ENCODE measurements at places on chromosomes 3 and 15.

DNA sequence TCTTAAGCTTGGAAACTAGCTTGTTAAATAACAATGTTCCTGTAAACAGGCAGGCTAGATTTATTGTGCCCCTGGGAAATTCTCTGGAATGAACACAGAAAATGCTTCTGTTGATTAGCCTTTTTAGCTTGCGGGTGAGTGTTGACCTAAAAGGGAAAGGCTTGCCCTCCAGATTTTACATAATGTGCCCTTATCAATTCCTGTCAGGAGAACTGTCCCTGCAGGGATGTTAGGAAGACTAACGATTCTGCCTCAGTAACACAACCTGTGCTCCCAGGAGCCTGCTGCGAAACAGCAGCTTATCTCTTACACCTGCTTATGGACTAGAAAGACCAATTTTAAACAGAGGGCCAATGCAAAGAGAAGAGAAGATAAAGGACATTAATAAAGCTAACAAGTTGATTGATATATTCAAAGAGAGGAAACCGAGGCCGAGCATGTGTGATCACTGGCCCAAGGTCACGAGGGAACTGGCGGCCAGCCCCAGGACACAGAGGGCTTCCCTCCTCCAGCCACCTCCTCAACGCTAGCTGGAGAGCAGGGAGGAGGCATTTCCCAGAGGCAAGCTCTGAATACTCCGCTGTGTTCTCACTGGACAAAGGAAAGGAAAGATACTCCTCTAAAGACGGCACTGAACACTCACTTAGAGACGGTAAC lies 48.4 kb upstream of the TJP1 start:
- peak; percentile 56 for DNase-seq

- no peak for DNase-seq
Observed at GRCh38 chr15:48414015-48414414, 82.8 kb downstream of the DUT start.

- peak; percentile 17 for DNase-seq
Observed at GRCh38 chr15:55031727-55032126, 165.0 kb downstream of the RSL24D1 start.

DNA sequence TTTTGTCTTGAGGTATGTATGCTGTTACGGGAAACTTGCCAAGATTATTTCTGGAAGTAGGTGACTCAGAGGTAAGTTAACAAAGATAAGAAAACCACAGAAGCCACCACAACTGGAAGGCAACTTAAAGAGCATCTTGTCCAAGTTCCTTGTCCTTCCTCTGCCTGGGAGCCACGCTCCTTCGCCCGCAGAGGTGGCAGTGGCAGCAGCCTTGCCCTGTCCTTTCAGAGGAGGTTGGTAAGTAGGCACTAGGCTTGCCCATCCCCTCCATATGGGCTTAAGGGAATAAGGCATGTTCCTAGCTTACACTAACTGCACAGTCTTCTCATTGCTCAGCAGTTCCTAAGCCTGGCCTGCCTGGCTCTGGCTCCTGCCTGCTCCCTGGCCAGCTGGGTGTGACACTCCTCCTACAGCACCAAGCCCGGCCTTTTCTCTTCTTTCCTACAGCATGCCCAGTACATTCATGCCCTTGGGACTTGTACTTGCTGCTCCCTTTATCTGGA lies 48.0 kb upstream of the RAB6B start:
- no peak for DNase-seq

DNA sequence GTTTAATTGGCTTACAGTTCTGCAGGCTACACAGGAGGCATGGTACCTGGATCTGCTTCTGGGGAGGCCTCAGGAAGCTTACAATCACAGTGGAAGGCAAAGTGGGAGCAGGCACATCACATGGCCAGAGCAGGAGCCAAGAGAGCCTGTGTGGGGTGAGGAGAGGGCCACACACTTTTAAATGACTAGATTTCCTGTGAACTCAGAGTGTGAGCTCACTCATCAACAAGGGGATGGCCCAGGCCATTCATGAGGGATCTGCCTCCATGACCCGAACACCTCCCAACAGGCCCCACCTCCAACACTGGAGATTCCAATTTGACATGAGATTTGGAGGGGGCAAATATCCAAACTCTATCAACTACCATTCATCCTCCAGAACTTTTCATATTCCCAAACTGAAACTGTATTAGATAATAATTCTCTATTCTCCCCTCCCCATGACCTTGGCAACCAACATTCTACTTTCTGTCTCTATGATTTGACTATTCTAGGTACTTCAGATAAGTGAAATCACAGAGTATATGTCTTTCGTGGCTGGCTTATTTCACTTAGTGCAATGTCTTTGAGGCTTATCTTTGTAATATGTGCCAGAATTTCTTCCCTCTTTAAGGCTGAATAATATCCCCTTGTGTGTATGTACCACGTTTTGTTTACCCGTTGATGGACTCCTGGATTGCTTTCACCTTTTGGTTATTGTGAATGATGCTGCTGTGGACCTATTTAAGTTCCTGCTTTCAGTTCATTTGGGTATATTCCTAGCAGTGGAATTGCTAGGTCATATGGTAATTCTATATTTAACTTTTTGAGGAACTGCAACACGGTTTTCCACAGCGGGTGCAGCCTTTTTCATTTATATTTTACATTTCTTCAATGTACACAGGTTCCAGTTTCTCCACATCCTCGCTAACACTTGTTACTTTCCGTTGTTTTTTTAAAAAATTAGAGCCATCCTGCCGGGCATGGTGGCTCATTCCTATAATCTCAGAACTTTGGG lies 43.8 kb downstream of the TKT start:
- no peak for DNase-seq

DNA sequence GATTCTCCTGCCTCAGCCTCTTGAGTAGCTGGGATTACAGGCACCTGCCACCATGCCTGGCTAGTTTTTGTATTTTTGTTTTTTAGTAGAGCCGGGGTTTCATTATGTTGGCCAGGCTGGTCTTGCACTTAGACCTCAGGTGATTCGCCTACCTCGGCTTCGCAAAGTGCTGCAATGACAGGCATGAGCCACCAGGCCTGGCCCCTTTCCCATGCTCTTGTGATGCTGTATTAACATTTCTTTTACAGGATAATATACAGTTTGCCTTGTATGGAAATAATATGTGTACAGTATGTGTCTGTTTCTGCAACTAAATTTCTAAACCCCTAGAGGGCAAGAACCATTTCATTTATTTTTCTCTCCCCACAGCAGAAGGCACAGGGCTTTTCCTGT lies 37.8 kb downstream of the SCG5 start:
- DNase-seq = no peak

GRCh38 chr3:130761730-130762311 lies 15.2 kb upstream of the PIK3R4 start:
- DNase-seq = no peak

GRCh38 chr3:16916840-16917239 lies 32.1 kb downstream of the PLCL2 start:
- no peak for DNase-seq

All from putamen (tissue), 1 donor.